Activated naive CD8-positive, alpha-beta T cell treated with anti-CD3 and anti-CD28 coated beads, Interleukin-2, amount 10 ng/mL, durations not matched to agents 7 days and 5 days (primary cell): ENCODE measurements at places on chromosomes 7 and 10. TPM values are rescaled to one million over a fixed set of nuclear protein-coding genes. Genes with fewer than 3 reads are reported as not detected.

DNA sequence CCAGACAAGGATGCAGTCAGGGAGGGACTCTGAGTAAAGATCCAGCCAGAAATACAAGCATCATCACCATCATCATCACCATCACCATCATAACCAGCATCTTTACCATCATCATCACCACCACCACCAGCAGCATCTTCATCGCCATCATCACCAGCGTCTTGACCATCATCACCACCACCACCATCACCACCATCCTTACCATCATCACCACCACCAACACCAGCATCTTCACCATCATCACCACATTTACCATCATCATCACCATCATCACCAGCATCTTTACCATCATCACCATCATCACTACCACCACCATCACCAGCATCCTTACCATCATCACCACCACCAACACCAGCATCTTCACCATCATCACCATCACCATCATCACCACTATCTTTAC is 44.1 kb upstream of the CPXM2 start:
- H3K27me3 ChIP-seq, result no peaks in the 10 kb centered on the region
- H3K4me1 ChIP-seq, result no peaks in the 10 kb centered on the region
- no peak overlapping the region for H3K4me3 ChIP-seq
- H3K27ac ChIP-seq, result no peak overlapping the region
- H3K36me3 ChIP-seq, result no peaks in the 10 kb centered on the region
- DNase-seq, result no peak

- DNase-seq, result no peak
- no peak overlapping the region for H3K4me3 ChIP-seq
- H3K27me3 ChIP-seq, result no peaks in the 10 kb centered on the region
- no peaks in the 10 kb centered on the region for H3K4me1 ChIP-seq
Observed at GRCh38 chr7:138247568-138248333, 171.5 kb downstream of the AKR1D1 start.

GRCh38 chr10:73797324-73798025 is 12.1 kb downstream of the ZSWIM8 start:
- peaks cover 23% of the 10 kb centered on the region for H3K36me3 ChIP-seq
- DNase-seq, result no peak
- H3K4me3 ChIP-seq, result no peak overlapping the region
- no peaks in the 10 kb centered on the region for H3K27me3 ChIP-seq

- DNase-seq, result no peak
- no peak overlapping the region for H3K4me3 ChIP-seq
- no peaks in the 10 kb centered on the region for H3K4me1 ChIP-seq
- H3K36me3 ChIP-seq, result no peaks in the 10 kb centered on the region
- no peaks in the 10 kb centered on the region for H3K27me3 ChIP-seq
Observed at GRCh38 chr7:11642841-11643240, 189.2 kb downstream of the THSD7A start.

PRKAR2B gene
- total RNA-seq, result 1.6 TPM

KLF14 gene
- not detected for total RNA-seq

ATOH7 gene
- total RNA-seq, result not detected
